ENCODE measurements at places on chromosomes 13 and 19.

GRCh38 chr19:47973529-47973928, 18.4 kb downstream of the BSPH1 start:
- DNase-seq: no peak

DNA sequence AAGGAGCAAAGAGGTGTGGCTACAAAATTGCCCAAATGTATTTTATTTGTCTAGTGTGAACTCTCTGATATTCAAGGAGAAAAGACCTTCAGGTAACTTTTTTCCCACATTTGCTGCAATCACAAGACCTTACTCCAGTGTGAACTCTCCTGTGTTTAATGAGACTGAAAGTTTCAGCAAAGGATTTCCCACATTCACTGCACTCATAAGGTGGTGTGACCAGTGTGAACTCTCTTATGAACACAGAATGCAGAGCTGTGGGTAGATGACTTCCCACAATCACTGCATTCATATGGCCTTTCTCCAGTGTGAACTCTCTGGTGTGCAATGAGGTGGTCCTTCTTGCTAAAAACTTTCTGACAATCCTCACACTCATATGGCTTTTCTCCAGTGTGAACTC, 16.4 kb downstream of the ZNF814 start:
- no peak for DNase-seq

GRCh38 chr19:4914736-4915501, 5.6 kb downstream of the UHRF1 start:
- peak; percentile 66 for DNase-seq

- DNase-seq: peak; percentile 62
These were observed 3.7 kb upstream of the FLT1 start for GRCh38 chr13:28498481-28499115.

- DNase-seq: no peak
These were observed 27.3 kb downstream of the PNPLA6 start for GRCh38 chr19:7562646-7563393.

GRCh38 chr13:106423530-106423929, 111.9 kb downstream of the EFNB2 start:
- peak; percentile 95 for DNase-seq

GRCh38 chr19:13573056-13573667, 66.9 kb upstream of the CACNA1A start:
- DNase-seq: peak; percentile 2

GRCh38 chr19:19659646-19660245, 3.7 kb downstream of the ATP13A1 start:
- DNase-seq: no peak

DNA sequence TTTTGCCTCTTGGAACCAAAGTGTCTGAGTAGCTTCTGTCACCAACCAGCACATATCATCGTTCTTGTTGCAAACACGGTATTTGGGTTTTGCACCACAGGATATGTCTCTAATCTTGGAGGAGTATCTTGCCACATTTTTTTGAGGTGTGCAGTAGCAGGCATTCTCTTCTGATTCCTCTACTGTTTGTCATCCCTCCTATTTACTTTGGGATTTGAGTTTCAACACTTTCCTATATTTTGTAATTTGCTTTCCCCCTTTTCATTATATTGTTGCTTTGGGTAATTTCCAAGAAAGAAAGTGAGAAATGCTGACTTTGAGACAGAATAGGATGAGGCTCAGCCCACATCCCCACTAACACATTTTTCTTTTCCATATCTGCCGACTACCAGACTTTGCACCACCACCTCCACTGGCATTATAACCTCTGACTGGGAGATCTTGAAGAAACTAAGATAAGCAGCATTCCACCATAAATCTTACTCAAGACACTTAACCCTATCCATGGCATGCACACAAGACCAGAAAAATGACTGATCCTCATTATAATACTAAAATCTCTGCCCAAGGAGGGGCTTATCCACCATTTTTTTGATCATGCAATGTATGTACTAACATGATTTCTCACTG, 12.0 kb upstream of the DZIP1 start:
- DNase-seq: no peak

GRCh38 chr13:101584331-101584730, 131.9 kb downstream of the ITGBL1 start:
- no peak for DNase-seq

GRCh38 chr19:56642711-56643459, at the start of gene SMIM17:
SMIM17 (plus strand) TSS chr19:56643159; CDS start chr19:56645668, 2,509 bp downstream.
- DNase-seq: no peak

- no peak for DNase-seq
These were observed 108.3 kb downstream of the DOCK9 start for GRCh38 chr13:98869408-98870090.

DNA sequence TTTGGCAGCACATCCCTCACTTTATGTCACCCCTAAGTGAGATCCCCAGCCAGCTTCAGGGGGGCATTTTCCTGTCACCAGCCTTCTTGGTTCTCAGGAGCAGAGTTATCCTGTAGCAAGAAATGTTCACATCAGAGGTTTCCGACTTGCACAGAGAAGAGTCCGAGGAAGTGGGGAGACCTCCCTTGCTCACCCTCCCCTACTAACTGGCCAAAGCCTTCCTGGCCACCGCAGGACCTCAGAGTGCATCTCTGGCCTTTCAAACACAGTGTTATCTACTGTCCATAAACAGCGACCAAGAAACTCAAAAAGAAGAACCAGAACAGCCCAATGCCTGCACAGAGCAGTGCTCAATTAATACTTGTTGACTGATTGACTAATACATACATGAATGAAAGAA, 134.4 kb downstream of the USP12 start:
- DNase-seq: no peak

DNA sequence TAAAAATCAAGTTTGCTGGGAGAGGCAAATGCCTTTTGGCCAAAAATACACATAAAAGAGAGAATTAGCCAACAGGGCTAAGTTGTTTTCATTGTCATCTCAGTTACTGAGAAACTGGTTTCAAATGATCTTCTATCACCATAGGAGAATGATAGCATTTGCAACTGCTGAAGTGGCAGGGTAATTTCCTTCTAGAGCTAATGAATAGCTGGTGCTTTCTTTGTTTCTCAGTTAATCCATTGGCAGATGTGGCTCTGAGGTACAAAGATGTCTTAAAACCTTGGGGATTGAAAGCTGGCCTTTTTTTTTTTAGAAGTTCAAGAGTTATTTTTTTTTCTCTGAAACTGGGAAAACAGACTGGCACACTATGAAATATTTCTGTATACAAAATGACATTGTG, 332.7 kb upstream of the KLF12 start:
- no peak for DNase-seq

DNA sequence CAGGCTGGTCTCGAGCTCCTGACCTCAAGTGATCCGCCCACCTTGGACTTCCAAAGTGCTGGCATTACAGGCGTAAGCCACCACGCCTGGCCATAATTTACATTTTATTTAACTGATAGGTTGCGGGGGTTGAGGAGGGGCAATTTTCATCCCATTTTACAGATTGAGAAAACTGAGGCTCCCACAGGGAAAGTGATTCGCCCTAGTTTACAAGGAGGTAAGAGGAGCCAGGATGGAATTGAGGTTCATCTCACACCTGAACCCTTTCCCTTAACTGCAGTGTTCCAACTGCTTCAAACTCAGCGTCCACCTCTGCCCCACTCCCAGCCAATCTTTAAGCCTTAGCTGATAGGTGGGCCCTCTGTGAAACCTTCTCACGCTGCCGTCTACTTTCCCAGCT, 4.0 kb upstream of the NAPA start:
- DNase-seq: no peak

GRCh38 chr13:102298051-102298450, 103.8 kb downstream of the FGF14 start:
- DNase-seq: no peak

GRCh38 chr13:76890021-76890420, 3.8 kb upstream of the KCTD12 start:
- DNase-seq: no peak

DNA sequence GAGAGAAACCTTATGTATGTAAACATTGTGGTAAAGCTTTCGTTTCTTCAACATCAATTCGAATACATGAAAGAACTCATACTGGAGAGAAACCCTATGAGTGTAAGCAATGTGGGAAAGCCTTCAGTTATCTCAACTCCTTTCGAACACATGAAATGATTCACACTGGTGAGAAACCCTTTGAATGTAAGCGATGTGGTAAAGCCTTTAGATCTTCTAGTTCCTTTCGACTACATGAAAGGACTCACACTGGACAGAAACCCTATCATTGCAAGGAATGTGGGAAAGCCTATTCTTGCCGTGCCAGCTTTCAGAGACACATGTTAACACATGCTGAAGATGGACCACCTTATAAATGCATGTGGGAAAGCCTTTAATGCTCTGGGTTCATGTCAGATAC, 24.7 kb downstream of the ZNF136 start:
- DNase-seq: no peak

DNA sequence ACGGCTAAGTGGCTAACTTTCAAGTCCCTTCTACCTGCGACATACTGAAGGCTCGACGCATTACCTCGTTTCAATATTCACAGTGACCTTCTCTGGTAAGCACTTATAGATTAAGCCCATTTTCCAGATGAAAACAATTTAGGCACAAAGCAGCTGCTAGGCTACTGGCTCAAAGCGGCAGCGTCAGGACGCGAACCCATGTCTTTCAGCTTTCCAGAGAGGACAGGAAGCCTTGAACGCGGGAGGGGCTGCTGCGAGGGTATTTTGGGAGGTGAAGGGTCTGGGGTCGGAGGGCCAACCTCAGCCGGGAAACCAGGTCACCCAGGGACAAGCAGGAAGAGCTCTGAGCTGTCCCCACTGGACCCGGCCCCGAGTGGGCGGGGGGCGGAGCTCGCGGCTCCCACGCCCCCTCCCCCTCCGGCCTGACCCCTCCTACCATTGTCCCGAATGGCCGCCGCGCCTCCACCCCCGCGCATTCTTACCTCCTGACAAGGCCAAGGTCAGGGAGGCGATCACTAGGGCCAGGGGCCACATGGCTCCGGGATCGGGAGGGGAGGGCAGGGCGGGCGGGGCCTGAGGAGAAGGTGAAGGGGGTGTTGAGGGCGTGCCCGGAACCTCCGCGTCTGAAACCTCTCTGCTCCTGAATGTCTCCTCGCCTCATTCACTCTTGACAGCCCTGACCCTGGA, at the start of gene KLK13:
TSS of gene KLK13 (minus strand) at position 559 of the 687 bp plus-strand sequence. CDS start at position 534, 25 bp downstream.
- DNase-seq: peak; percentile 39

DNA sequence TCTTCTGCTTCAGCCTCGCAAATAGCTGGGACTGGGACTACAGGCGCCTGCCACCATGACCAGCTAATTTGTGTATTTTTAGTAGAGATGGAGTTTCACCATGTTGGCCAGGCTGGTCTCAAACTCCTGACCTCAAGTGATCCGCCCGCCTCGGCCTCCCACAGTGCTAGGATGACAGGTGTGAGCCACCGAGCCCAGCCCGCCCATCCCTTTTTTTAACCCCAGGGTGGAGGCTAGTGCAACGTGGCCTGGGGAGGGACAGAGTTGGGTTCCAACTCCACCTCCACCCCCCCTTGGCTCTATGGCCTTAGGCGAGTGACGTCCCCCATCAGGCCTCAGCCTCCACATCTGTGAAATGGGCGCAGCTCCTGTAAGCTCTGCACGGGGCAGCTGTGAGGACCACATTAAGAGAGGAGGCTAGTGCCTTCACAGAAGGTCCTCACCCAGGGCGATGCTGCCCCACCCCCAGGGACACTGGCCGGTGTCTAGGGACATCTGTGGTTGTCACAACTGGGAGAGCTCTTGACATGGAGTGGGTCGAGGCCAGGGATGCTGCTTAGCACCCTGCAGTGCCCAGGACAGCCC, 37.7 kb downstream of the SMIM24 start:
- DNase-seq: no peak

DNA sequence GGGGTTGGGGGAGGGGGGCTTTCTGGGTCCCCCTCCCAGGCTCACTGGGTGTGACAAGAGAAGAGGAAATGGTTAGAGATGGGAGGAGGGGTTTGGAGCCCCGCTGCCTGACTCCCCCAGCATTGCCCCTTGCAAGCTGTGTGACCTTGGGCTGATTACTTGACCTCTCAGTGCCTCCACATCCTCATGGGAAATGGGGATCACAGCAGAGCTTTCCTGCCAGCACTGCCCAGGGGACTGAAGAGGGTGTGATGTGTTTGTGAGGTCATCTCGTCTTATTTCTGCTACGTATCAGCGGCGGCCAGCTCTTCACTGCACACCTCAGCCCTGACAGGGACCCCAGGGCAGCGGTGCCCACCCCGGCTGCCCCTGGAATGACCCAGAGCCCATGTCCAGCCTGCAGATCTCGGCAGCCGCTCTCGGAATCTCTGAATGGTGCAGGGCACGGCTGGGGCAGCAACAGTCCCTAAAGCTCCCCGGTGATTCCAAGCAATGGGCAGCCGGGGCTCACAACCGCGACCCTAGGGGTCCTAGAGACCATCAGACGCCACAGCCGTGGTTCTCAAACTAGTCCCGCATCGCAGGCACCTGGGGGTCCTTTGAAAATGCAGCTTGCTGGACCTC, 8.4 kb downstream of the PNMA8B start:
- no peak for DNase-seq

GRCh38 chr19:45424191-45425058, 708 bp upstream of the ERCC1 start:
- peak; percentile 84 for DNase-seq

- DNase-seq: peak; percentile 75
These were observed 10.4 kb downstream of the CPT1C start for GRCh38 chr19:49701271-49701786.

- DNase-seq: no peak
These were observed 13.8 kb downstream of the DDX39A start for GRCh38 chr19:14405380-14405757.

- no peak for DNase-seq
These were observed 27.7 kb downstream of the MCF2L start for GRCh38 chr13:112996671-112997091.

DNA sequence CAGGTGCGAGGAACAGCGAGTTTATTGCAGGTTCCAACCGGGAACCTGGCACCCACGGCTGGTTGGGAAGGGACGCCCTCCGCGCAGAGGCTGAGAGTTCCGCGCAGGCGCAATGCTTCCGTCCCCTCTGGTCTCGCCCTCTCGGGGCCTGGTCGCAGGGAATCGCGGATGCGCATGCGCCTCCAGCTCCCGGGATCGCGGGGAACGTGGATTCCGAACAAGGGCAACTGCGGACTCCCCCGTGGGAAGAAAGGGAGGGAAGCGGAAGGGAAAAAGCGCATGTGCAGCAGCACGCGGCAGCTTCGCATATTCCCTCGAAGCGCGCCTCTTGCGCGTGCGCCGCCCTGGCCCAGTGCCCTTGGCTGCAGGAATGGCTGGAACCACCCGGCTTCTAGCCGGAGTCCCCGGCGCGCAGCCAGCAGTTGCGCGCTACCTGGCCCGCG, 1.1 kb downstream of the TSSK6 start:
- no peak for DNase-seq

DNA sequence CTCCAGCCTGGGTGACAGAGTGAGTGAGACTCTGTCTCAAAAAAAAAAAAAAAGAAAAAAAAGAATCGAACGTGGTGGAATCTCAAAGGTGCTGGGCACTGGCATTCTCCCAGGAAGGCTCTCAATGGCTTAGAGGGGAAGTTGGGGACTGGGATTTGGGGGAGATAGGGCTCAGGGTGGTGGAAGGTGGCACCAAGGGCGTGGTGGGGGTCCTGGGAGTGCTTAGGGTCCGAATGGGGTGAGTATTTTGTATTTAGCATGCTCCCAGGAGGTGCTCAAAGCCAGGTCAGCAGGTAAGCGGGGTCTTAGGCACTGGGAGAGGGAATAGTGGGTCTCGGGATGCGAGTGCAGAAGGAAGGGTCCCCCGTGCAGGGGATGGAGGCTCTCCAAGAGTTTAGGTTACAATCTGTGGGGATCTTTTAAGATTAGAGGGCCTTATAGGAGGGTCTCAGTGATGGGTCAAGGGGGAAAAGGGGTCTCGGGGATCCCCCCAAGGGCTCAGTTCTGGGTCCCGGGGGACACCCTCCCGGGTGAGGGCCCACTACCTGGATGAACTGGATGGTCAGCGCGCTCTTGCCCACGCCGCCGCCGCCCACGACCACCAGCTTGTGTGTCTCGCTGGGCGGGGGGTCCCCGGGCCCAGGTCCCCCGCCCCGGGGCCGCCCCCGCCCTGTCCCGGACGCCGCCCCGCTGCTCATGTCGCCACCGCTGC, 386 bp downstream of the RRAS start:
- DNase-seq: no peak

All from ELF-1 (cell line).